Fibroblast of gingiva (primary cell): ENCODE measurements at places on chromosomes 2 and 18.
A peak's percentile ranks its signal among the peaks of the same experiment; 100 is the strongest.

DNA sequence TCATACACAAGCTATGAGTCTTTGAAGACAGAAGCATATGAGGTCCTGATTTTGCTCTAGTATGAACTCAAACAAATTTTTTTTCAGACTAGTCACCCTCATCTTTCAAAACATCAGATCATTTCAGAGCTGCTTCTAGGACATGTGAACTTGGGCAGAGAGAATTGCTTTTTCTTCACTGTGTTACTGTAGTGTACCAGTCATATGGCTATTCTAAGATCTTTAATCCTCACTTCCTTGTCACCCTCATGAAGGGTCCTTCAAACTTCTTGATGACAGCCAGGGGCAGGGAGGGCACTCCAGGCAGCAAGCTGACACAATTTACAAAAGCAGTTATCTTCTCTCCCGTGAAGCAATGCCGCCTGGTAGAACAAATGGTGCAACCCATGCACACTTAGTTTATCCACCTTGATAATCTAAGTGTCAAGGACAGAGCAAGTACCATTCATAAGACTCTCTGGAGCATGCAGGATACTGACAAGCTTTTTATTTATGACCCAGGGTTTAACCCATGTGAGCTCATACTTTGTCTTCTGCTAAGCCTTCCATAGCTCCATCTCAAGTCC is 200.6 kb downstream of the DPP10 start:
- DNase-seq = no peak

DNA sequence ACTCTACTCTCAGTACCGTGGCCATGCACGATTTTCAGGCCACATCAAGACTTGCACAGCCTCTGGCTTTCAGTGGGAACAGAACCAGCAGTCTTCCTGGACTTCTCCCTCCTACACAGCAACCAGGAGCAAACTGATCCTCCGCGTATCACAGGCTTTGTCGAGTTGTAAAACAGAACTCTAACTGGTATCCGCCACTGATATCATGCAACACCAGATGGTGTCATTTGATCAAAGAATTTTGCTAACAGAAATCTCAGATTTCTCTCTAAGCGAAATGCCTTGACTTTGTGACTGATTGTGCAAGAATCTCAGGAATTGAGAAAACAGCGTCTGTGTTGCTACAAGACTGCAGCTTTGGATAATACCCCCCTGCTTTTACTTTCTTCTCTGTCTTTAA is 85.7 kb downstream of the COPS8 start:
- peak; percentile 94 for DNase-seq

GRCh38 chr2:42139101-42139500 is 30.1 kb upstream of the EML4 start:
- no peak for DNase-seq

DNA sequence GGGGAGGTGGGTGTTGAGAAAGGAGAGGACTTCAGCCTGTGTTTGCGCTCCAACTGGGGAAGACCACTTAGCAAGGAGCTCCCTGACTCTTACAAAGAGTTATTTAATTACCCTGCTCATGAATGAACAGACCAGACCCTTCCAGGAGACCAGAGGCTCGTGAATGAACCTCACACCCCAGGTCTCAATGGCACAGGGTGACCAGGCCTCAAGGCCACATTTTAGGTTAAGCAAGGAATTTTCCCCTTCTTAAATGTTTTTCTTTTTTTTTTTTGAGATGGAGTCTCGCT is 25.3 kb downstream of the SMAD7 start:
- DNase-seq = no peak

DNA sequence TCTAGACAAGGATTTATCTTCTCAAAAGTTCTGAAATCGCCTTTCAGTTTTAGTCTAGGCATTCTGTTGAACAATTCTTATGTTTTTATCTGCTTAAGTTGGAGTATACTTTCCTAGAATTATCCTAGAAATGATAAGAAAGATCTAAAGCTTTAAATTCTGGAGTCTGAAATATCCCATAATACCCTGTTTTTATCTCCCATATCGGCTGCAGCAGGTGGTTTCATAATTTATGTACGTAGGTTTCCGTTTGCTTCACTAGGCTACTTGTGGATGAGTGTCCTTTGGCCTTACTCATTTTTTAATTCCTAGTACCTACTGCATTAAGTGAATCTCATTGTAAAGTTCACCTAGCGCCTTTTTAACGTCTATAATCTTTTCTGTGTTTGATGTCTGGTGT is 58.5 kb upstream of the MGAT5 start:
- DNase-seq = no peak

- DNase-seq = no peak
These were observed 1354.6 kb upstream of the NRXN1 start for GRCh38 chr2:52386433-52387030.

DNA sequence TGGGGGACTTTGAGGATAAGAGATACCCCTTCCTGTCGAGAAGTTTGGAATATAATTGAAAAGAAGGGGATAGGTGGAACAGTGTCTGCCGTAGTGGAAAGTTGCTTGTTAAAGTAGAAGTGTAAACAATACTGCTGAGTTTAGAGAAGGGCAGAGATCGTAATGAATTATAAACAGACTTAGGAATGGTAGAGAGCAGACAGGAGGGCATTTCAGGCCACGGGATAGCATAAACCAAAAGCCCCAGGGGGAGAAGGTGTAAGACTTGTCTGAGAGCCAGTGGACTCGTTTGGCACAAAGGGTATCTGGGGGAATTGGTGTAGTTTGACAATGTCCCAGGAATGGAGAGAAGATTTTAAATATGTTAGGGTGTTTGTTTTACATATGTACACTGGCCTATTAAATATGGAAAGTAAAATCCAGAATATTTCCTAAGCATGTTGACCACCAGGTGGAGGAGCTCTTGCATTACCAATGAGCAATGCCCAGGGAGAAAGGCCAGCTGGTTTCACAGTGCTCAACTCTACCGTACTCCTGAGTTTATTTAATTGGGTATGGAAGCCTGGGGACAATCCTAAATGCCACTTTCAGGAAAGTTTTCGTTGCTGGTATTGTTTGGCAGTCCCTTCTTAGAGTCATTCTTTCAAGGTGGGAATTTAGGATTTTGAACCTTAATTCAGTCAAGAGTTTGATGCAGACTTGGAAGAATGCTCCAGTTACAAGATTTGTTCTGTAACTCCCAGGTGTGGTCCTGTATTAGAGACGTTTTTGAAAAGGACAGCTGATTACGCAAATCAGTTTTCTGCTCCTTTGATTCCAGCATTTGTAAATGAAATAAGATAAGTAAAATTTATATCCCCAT is 7.5 kb downstream of the COPS8 start:
- peak; percentile 82 for DNase-seq

DNA sequence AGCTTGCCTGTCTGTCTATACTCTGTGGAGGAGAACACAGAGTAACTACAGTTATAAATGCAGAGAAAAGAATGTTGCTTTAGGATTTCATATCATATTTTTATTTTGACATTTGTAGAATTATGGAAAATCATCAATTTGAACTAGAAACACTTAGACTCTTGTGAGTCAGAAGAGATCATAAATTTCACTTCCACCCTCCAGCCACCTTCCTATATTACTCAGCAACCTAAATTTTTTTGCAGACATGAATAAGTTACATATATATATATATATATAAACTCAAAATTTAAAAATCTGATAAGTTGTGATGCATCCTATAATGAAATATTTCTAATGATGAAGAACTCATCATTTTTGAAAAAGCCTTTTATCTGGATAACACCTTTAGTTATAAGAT is 172.3 kb downstream of the PIEZO2 start:
- DNase-seq = no peak

GRCh38 chr18:6397931-6398566 is 16.7 kb downstream of the L3MBTL4 start:
- DNase-seq = no peak

- no peak for DNase-seq
These were observed 94.2 kb downstream of the CD8B2 start for GRCh38 chr2:106581328-106581727.

DNA sequence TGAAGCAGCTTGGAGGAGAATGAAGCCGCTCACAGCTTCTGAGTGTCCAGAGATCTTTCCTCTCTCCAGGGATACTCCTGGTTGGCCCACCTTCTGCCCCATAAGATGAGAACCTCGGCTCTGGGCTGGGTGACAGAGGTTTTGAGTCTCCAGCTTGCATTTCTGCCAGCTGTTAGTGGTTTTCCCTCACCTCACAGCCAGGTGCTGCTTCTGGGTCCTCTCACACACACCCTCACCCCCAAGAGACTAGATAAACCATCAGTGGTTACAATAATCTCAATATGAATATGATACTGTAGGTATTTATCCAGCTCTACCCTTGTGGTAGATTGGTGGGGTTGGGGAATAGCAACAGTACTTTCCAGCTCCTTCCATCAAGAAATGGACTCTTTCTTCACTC is 161.7 kb upstream of the SIX3 start:
- DNase-seq = no peak

DNA sequence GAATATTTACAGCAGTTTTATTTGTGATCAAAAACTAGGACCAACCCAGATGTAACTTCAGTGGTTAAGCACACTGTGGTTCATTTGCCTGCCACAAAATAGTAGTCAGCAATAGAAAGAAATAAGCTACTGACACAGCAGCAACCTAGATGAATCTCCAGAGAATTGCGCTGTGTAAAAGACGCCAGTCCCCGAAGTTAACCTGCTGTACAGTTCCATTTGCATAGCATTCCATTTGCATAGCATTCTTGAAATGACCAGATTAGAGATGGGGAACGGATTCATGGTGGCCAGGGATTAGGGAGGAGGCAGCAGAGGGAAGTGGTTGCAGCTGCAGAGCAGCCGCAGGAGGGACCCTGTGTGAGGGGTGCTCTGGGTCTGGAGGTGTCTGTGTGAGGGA is 39.3 kb upstream of the NFATC1 start:
- no peak for DNase-seq

- no peak for DNase-seq
These were observed 40.0 kb downstream of the GKN2 start for GRCh38 chr2:68912732-68913131.

DNA sequence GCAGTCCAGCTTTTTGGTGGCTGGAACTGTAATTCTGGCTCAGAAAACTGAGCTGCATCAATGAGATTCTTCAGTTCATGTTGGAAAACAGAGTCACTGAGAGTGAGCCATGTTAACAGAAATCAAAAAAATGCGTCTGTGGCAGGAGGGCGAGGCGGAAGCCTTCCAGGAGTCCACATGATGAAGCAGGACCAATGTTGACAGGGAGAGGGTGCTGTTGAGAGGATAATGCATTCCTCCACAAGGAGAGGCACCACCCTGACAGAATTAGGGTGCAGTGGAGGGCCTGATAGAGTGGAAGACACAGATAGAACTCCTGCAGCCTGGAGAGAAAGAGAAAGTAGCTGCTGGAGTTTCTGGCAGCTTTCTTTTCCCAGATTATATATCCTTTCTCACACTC is 111.5 kb downstream of the MGAT5 start:
- no peak for DNase-seq

DNA sequence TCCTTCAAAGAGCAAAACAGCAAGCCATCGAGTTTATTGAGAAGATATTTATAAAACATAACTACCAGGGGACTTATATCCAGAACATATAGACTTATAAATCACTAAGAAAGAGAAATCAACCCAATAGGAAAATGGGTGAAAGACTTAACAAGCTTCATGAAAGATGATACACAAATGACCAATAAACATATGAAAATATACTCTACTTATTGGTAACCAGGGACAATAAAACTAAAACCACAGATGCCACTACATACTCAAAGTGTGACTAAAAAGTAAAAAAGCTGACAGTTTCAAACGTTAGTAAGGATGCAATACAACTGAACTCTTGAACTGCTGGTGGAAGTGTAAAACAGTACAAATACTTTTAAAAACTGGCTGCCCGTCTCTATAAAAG is 154.3 kb downstream of the TMEM163 start:
- DNase-seq = no peak

DNA sequence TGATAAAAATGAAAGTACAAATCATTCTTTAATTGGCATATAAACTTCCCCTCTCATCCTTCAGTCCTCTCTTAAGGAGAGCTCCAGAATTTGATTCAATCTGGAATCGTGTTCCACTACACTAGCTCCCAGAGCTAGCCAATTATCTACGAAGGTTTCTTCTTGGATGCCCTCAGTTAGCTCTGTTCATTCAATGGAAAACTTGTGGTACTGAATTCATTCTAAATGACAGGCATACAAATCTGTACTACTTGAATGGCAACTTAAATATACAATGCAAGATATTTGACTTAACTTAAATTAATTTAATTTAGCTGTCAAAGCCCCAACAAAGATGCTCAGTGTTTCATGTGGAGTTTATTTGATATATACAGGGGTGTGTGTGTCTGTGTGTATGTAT is 1474.2 kb upstream of the CELF4 start:
- DNase-seq = no peak

DNA sequence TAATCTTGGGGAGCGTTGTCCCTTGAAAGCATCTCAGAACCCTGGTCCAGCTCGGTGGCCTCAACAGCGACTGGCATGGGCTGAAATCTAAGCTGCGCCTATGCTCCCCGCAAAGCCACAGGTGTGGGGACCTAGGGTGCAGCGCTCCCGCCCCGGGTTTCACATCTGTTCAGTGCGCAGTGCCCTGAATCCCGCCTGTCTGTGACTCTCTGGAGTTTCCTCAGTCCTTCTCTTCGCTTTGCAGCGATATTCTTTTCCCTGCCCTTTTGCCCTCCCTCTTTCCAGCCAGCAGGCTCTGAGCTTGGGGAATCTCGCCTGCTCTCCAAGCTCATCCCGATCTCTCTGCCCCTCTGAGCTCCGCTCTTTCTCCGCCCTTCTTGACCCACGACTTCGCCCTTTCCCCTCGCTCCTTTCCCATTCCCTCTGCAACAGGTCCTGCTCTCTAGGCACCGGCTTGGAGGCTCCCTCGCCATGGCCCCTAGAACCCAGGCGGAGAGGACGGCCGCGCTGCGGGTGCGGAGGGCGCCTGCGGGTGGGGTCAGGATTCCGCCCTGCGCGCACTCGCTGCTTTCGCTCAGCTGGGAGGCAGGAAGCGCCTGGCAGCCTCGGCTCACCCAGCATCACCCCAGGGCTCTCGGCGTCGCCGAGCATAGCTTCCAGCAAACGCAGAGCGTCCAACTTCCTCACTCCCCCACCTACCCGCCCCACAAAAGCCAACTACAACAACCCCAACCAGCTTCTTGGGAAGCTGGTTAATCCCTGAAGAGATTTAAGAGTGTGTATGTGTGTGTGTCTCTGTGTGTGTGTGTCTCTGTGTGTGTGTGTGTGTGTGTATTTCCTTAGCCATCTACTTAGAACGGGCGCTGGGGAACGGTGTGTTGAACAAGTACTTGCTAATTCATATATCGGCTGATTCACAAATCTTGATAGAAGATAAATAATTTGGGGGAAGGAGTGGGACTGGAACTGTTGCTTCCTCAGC is 1.1 kb downstream of the GRP start:
- DNase-seq = no peak

- no peak for DNase-seq
These were observed 763.4 kb upstream of the NRXN1 start for GRCh38 chr2:51795248-51795888.

- DNase-seq = no peak
These were observed 25.8 kb downstream of the PKP4 start for GRCh38 chr2:158482594-158482993.

DNA sequence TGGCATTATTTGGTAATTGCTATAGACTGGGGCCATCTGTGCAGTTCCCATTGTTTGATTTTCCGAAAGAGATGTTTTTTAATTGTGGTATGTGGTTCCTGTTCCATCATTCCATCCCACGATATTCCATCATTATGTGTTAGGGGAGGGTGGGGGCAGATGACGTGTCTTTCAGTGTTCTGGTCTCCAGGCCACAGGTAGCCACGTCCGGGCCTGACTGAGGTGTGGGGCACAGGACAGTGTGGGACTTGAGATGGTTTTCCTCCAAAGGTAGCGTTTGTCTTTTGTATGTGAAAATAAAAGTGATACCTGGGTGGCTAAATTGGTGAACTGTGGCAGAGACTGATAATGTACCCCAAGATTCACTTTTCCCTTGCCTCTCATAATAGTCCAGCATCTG is 192.2 kb upstream of the HAAO start:
- no peak for DNase-seq

- DNase-seq = no peak
These were observed 1032.3 kb upstream of the NRXN1 start for GRCh38 chr2:52064234-52064633.
